ENCODE measurements at places on chromosomes 12 and 14.
A peak's percentile ranks its signal among the peaks of the same experiment; 100 is the strongest.

GRCh38 chr14:67532998-67533753, at the start of gene PLEKHH1:
Gene PLEKHH1 (plus strand): TSS chr14:67533290. CDS start chr14:67541868, 8,578 bp downstream.
- DNase-seq = peak; percentile 39

DNA sequence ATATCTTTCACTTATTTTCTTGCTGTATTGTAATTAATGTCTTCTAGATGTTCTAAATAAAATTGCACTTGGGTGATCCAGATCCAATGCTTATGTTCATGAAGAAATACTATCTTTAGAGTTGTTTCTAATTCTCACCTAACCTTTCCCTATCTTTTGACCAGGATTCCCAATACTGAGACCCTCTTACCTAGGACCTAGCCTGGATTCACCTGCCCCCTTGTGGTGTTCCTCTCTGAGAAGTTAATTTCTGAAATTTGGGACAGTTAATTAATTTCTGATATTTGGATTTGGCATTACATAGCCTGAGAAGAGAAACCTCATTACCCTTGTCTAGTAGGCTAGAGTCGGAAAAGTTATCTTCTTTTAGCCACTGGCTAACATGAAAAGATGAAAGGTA, 29.5 kb downstream of the FOXA1 start:
- no peak for DNase-seq

DNA sequence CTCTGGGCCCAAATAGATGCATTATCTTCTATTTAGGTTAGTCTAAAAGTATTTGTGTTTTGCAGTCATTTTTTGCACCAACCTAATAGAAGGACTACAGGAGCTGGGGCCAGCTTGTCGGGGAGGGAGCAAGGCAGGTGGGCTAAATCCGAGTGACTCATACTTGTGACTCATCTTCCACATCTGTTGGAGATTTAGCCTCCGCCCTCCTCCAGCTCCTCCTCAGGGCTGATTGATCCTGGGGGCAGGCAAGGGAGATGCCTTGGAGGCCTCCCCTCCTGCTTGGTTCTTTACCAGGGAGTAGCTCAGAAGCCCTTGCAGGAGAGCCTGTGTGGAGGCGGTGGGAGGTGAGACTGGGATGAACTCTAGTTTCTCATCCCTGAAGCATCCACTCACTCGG, 27.9 kb downstream of the RHOF start:
- no peak for DNase-seq

GRCh38 chr14:68192935-68193334, 373.4 kb downstream of the RAD51B start:
- DNase-seq = no peak

DNA sequence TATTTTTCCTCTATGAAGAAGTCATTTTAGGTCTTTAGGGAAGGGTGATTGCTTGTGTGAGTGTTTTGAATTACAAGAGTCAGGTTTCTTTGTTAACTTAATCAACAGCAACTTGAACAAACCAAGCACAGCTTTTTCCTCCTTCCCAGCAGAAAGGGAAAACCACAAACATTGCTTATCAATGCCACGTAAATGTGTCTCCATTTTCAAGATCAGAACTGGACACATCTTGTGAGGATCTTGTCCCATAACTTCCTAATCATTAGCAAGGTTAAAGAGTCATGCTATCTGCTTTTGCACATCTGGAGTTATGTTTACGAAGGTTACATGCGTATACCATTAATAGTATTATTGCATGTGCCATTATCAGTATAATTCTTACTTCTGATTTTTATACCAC, 248.0 kb upstream of the FLRT2 start:
- no peak for DNase-seq

- no peak for DNase-seq
These were observed 160.2 kb upstream of the LMNTD1 start for GRCh38 chr12:25713264-25713663.

GRCh38 chr14:26835979-26836570, 238.2 kb upstream of the NOVA1 start:
- no peak for DNase-seq

Data from CD4-positive, alpha-beta T cell treated with Interleukin-6 at 100 ng/mL for 8 hours (primary cell).